PC-3 (cell line): ENCODE measurements at places on chromosomes 1 and 21.

DNA sequence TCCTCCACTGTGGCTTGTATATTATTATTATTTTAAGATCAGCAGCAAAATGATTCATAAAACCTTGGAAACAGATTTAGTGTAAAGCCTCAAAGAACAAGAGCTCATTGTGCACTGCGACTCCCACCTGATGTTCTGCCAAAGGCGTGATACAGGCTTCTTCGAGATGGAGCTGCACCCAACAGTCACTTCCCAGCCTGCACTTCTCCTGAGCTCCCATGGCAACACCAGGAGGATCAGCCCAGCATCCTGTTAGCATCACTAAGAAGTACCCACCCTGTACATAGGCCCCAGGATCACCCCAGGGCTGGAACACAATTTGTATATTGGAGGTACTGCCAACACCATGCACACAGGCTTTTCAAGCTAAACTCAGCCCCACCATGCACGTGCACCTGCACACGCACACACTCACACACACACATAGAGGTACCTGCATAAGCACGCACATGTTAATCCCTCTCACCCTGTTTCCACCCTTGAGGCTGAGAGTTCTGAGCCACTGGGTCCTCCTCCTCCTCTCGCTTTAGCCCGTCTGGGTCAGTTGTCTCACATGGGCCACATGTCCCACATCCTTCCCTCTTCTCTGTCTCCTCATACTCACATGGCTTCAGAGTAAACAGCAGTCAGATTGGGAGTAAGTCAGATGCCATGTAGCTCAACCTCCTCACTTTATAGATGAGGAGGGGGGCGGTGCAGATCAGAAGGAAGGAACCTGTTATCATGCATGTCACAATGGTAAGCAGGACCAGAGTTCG lies 281.9 kb upstream of the POU3F1 start:
- no peak for DNase-seq

- no peak for DNase-seq
These were observed 14.5 kb downstream of the LAPTM5 start for GRCh38 chr1:30742963-30743559.

DNA sequence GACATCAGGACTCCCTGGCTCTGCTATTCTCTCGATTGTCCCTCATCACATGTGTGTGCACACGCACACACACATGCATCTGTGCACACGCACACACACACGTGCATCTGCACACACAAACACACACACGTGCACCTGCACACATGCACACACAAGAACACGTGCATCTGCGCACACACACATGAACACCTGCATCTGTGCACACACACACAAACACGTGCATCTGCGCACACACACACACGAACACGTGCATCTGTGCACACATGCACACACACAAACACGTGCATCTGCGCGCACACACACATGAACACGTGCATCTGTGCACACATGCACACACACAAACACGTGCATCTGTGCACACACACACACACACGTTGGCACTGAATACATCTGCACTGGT lies 14.7 kb downstream of the S100A7A start:
- no peak for DNase-seq

DNA sequence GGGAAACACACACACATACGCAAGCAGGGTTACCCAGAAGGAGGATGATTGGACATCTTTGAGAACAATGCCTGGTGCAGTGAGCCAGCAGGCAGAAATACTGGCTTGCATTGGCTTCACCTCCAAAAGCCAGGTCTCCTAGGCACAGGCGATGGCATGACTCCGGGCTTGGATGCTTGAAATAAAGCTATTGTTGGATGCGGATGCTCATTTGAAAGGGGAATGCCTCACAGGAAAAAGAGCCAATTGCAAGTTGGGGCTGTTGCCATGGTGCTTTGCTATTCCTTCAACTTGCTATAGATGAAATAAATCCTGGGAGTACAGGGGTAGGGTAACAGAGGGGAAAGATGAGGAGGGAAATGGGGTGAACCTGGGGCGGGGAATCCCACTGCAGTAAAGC lies 180.7 kb upstream of the SGIP1 start:
- DNase-seq, result no peak

GRCh38 chr1:216778737-216779136 lies 55.5 kb upstream of the ESRRG start:
- DNase-seq, result no peak

DNA sequence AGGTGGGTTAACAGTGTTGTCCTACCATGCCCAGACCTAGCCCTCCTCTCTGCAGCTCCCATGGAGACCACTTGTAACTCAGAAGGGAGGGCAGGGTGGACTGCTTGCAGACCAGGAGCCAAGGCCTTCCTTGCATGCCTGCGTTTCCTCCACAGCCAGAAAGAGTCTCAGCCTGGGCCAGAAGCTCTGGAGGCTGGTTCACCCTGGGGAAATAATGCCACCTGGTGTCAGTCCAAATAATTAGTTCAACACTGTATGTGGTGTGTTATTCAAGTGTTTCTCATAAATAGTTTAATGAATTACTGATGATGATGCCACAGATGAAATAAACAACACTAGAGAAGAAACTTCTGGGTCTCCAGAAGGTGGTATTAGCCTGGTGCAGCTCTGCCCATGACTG lies 16.9 kb upstream of the VANGL1 start:
- DNase-seq, result peak; percentile 30

DNA sequence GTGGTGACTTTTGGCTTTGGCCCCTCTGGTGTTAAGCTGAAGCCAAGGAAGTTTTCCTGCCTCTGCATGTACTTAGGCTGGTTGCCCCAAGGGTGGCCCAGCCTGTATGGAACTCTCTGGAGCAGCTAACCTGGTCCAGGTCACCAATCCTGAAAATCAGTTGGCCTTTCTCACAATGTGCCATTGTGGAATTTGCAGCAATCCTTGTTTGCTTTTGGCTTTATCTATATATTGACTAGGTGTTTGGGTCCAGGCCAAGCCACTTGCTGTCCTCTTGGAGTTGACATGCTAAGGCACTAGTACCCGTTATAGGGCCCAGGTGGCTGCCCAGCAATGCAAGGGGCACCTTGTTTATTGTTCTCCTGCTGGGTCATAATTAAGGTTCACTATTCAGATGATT lies 124.6 kb downstream of the CAMTA1 start:
- no peak for DNase-seq

GRCh38 chr1:151756291-151756690 lies 7.0 kb downstream of the MRPL9 start:
- DNase-seq, result peak; percentile 43

DNA sequence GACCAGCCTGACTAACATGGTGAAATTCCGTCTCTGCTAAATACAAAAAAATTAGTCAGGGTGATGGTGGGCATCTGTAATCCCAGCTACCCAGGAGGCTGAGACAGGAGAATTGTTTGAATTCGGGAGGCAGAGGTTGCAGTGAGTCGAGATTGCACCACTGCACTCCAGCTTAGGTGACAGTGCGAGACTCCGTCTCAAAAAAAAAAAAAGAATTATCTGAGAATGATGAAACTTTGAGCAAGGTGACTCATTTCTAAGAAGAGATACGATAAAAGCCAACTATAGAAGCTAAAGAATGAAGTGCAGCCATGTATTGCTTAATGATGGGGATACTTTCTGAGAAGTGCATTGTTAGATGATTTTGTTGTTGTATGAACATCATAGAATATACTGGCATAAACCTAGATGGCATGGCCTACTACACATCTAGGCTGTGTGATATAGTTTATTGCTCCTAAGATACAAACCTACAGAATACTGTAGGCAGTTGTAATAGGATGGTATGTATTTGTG lies 64.7 kb downstream of the SNRPE start:
- peak; percentile 52 for DNase-seq

DNA sequence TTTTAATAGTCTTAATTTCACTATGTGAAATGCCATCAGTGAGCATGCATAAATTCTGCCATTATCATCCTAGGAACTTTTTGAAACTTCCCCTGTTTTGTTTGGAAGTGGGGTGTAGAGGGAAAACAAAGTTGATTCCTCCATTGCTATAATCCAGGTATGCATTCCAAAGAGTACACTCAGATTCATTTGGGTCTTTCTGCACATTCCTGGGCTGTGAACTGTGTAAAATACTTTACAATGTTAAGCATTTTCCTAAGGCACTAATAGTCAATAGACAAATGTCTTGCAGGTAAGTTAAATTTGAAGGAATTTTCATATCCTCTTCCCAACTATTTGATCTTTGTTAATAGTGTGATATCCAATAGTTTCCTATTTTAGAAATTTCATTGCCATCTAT lies 36.2 kb downstream of the SGIP1 start:
- peak; percentile 48 for DNase-seq

- DNase-seq, result peak; percentile 94
These were observed 253.5 kb downstream of the AKT3 start for GRCh38 chr1:243596431-243597062.

DNA sequence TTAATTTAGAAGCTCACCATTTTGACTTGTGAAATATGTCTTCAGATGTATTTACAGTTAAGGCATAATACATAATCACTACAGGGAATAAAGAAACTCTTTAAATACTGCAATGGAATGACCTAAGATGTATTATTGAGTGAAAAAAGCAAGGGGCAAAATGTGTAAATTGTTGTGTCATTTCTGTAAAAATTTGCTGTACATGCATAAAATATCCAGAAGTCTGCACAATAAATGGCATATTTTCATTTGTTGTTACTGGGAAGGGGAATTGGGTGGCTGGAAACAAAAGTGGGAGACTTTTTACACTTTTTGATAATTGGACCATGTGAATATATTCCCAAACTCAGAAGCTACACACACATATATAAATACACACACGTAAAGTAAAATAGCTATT lies 17.1 kb downstream of the LRIG2 start:
- DNase-seq, result no peak
